ENCODE measurements at places on chromosomes 5 and 9.

- no peak for DNase-seq
These were observed 139.7 kb downstream of the C5orf15 start for GRCh38 chr5:133828722-133829121.

- peak; percentile 83 for DNase-seq
These were observed at the start of gene MATR3 for GRCh38 chr5:139293507-139294373. TSS of gene MATR3 (plus strand) at chr5:139293740. CDS start at chr5:139307416, 13,676 bp downstream.

DNA sequence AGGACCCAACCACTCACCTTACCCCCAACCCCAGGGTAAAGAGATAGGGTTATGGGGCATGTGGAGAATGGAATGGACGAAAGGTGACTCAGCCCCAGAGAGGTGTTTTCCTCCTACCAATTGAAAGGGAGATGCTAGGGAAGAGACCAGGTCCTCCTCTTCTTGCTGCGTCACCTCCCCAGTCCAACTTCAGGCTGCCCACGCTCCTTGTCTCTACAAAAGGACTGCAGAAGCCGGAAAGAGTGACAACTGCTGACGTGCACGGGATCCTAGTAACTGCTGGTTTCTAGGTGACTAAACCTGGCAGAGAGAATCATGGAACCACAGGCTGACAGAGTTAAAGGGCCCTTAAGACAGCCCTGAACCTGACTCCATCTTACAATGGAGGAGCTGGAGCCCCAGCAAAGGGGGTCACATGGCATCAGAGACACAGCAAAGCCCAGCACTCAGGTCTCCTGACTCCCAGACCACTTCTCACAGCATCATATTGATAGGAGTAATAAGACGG is 2.2 kb downstream of the GPX3 start:
- no peak for DNase-seq

DNA sequence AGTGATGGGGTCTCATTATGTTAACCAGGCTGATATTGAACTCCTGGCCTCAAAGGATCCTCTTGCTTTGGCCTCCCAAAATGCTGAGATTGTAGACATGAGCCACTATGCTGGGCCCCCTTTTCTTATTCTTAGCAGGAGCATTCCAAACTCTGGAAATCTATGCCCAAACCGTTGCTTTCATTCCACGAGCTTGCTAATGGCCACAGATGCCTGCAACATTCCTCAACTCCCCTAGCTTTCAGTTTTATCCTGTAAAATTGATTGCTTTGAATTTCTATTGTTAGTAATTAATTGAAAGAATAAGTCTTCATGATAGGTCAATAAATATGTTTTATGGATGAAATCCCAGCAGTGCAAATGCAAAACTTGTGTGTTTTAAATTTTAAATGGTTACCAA is 564.8 kb upstream of the WWC1 start:
- DNase-seq, result no peak

DNA sequence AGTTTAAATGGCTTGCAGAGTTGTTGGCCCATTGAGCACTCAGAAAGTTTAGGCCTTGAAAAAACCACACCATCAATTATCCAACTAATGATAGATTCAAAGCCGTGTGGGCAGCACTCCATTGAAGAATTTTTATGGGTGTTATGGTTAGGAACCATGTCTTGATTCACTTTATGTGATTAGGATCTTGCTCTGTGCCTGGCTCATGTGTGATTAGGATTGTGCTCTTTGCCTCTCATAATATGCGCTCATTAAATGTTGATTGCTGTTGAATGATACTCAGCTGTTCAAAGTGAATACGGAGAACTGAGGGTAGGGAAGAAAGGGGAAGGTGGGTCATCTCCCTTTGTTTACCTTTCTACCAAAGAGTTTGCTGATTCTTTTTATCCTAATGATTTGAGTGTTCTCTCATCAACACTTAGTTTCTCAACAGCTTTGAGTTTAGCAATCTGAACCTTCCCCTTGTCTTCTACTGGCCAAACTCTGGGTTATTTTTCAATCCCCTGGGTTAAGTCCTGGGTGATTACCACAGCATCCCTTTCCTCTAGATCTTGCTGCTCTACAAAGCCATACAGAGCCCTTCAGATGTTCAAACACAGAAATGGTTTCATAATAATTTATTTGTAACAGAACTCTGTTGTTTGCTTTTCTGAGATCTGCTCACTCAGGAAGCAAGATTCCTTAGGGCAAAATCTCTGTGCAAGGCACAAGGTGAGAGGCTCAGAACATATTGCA is 668.8 kb upstream of the RGMB start:
- no peak for DNase-seq

- peak; percentile 55 for DNase-seq
These were observed 16.8 kb upstream of the NSD1 start for GRCh38 chr5:177116631-177117373.

- no peak for DNase-seq
These were observed 282.6 kb downstream of the ZNF608 start for GRCh38 chr5:124463851-124464250.

DNA sequence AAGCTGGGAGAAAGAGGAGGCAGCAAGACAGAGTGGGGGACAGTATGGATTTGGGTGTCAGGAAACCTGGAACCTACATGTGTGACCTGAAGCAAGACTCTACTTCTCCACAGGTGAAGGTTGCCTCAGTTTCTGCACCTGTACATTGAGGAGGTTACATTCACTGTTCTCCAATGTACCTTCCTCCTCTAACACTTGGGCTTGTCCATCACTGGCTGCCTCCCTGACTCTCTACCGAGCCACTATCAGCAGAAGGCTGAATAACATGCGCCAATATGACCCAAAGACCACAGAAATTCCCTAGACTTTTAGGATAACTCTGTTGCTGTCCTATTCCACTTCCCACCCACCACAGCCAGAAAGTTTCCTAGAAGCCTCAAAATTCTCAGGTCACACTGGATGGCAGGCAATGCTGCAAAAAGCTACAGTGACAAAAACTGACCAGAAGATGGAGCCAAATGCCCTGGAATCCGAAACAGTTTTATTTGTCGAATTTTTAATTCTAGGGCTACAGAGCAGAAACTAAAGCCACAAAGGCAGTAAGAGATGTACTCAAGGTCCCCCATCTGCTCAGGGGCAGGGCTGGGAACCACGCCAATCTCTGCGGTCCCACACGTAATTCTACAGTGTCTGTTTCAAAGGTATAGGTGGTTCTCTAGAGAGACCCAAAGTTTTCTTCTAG is 64.4 kb downstream of the FAM114A2 start:
- DNase-seq, result no peak

GRCh38 chr9:112780450-112781036 is 30.0 kb downstream of the SNX30 start:
- DNase-seq, result no peak
